Renal pelvis (tissue), 12 donors: ENCODE measurements at places on chromosomes 5 and 9.

DNA sequence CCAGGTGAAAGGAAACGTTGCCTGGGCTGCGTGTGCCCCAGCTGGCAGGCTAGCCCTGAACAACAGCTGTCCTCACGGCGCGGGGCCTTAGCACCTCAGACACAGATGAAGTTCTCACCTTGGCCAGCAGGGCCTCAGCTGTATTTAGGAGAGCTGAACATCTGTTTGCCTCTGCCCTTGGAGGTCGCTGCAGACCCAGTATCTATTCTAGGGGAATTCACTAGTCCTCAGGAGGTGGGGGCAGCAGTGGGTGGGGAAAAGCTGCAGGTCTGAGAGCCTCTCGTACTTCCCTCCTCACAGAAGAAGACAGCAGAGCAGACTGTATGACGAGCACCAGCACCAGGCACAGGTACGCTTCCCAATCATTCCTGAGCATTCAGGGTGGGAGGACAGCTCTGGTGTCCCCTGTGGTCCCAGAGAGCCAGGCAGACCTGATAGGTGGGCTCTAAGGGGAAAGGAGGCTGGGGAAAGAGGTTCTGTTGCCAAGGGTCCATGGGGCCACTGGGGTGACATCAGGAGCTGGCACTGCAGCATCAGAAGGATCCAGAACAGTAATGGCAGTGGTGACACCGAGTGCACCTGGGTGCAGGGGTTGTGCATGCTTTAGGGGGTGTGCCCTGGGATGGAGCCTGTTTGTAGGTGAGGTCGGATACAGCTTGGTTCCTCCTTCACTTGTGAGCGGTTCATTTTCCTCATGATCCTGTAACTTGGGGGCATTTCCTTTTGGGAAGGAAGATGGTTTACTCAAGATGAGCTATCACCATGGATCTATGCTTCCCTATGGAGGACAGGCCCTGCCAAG lies 13.8 kb downstream of the CD74 start:
- DNase-seq: no peak

- no peak for DNase-seq
These were observed 19.1 kb upstream of the JADE2 start for GRCh38 chr5:134506054-134507039.

DNA sequence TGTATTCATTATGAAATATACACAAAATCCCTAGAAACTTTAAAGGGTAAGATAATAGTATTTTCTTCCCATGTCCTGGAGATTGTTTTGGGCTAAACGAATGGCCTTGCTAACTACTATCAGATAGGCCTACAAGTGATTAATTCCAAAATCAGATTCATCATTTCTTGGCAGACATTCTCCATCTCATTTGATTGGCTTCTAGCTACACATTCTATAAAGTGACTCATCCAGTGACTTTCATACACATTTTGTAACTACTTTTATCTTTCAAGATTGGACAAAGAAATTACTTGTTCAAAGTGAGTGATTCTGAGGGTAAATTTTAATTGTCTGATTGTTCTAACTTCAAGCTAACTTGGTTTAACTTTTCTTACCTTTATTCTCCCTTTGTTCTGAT lies 93.3 kb downstream of the RAPGEF6 start:
- no peak for DNase-seq

GRCh38 chr5:5432020-5432707 lies 9.7 kb downstream of the ICE1 start:
- no peak for DNase-seq

- DNase-seq: no peak
These were observed 70.7 kb upstream of the PPP1R2B start for GRCh38 chr5:156779436-156779835.

DNA sequence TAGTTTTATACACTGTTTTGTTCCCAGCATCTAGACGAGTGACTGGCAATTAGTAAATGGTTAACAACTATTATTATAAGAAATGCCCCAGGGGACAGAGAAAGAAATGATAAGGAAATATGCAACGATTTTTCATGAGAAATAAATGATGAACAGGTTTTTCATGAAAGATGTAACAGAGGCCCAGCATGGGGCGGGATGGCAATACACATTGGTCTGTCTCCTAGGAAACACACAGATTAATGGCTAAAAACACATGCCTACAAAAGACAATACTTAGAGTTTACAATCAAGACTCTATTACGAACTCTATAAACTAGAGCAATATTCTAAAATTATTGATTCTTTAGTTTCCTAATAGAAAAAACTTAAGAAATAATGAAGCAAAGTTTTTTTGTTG lies 441.5 kb upstream of the CDH9 start:
- no peak for DNase-seq

- DNase-seq: no peak
These were observed 39.3 kb downstream of the SPARC start for GRCh38 chr5:151647320-151647861.

DNA sequence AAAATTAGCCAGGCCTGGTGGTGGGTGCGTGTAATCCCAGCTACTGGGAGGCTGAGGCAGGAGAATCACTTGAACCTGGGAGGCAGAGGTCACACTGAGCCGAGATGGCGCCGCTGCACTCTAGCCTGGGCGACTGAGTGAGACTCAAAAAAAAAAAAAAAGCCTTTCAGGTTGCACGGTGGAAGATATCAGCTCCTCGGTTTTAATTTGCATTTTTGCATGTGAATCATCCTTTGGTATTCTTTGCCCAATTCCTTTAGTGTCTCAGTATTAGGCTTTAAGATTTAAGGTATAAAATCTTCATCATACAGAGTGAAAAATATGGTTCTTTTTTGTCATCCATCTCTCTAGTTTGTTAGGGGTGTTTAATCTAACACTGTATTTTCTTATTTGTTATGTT lies 173.6 kb upstream of the S1PR3 start:
- DNase-seq: no peak

DNA sequence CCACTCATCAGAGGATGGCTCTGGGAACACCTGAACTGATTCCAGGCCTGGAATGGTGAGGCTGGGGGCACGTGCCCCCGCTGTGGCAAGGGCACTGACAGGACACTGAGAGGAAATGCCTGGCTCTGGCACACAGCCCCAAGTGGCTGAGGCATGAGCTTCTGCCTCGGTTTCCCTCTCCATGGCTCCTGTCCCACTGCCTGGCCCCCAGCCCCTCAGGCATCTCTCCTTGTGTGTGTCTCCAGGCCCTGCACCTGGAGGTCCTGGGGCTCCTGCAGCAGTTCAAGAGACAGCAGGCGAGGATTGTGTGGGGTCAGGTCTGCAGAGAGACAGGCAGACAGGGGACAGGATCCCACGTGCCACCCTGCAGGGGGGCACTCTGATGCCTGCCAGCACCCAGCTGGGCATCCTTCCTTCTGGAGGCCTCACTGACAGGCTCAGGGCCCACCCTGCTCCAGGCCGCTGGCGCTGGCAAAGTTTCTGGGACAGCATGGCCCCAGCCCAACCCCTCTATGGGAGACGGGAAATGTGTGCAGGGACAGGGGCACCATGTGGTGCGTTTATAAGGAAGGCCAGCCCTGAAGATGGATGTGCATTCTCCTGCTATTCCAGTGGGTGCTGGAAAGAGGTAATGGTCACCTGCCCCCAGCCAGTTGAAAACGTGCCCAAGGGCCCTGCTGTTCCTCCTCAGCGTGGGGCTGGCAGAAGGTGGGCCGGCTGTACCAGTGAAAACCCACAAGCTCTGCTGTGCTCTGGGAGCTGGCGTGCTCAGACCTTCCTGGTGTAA lies 66.0 kb downstream of the RASGEF1C start:
- DNase-seq: no peak

GRCh38 chr5:119336262-119336661 lies 19.6 kb upstream of the TNFAIP8 start:
- no peak for DNase-seq

DNA sequence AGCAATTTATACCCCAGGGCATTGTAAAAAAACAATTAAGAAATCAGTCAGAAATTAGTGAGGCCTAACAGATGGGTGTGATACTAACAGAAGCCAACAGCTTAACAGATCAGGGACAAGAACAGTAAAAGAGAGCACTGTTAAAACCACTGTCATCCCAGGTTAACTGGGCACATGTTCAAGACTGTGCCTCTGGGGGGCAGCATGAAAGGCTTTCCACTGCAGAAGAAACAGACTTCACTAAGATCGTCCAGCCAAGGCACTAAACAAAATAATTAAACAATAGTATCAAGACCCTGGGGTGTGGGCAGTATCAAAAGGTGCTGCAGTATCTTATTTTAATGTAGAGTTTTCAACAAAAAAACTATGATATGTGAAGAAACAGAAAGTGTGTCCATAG lies 43.5 kb downstream of the FBN2 start:
- DNase-seq: no peak

DNA sequence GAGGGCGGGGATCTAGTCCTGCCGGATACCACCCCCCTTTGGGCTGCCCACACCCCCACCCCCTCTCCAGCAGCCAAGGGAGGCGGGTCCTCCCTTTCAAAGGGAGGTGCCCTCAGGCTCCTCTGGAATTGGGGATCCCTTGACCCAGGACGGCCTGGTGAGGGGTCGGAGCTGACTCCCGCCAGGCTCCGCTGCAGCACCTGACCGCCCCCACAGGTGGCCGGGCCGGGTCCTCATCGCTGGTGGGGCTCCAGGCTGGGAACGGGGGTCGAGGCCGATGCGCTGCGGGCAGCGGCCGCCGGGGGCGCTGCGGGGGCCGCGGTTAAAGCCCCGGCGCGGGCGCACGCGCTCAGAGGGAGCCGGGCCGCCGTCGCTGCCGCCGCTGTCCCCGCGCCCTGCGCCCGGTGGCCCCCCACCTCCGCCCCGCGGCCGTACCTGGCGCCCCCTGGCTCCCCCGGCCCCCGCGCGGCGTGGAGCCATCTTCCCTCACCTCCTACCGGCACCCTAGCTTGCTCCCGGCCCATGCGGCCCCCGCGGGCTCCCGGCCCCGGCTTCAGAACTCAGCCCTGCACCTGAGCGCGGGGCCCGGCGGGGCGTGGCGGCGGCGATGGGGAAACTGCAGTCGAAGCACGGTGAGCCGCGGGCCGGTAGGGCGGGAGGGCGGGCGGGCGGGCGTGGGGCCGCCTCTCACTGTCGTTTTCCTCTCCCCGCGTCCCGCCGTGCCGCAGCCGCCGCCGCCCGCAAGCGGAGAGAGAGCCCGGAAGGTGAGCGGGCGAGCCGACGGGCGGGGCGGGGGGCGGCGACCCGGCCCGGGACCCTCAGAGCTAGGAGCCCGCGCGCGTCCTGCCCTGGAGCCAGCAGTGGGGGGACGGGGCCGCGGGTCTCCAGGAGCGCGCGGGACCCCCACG lies at the start of gene NKD2:
Gene NKD2 (plus strand): TSS at position 352 of the 908 bp plus-strand sequence. CDS start 256 bp downstream, at position 608.
- DNase-seq: no peak

DNA sequence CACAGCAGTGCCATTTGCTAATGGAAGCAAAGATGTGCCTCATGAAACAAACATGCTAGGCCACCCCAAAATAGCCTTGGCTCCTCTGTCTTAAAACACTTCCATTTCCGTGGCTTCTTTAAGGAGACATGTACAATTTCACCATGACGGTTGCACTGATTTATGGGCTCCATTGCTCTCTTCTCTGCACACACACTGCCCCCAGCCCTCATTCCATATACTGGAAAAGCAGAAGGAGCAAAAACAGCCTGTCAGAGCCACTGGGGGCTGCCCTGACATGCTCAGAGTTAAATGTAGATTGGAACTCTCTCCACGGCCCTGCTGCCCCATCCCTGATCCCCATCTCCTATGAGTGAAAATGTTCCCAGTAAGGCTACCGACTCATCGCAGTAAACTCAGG lies 114.8 kb downstream of the ROR2 start:
- no peak for DNase-seq

- DNase-seq: no peak
These were observed 744 bp downstream of the OTULIN start for GRCh38 chr5:14665101-14665822.

- no peak for DNase-seq
These were observed 81.0 kb downstream of the MRPL36 start for GRCh38 chr5:1718669-1719068.

DNA sequence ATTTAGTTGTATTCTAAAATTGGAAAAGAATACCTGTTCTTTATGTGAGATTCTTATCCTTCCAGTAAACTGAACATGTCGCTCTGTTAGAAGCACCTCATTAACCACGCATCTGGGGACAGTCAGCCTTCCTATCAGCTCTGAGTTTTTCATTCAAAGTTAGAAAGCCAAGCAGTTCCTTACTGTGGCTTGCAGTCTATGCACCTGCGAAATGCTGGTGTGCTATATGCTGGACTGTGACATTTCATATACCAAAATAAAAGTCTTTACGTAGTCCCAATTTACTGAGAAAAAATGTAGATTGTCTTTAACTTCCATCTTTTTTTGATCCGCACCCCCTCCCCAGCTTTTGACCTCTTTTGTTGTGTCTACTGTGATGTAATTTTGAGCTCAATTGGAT lies 4.3 kb downstream of the ANP32B start:
- no peak for DNase-seq

- DNase-seq: no peak
These were observed 694.5 kb upstream of the RIOK2 start for GRCh38 chr5:97877588-97877987.

- no peak for DNase-seq
These were observed 14.4 kb upstream of the GADD45G start for GRCh38 chr9:89590415-89590814.

DNA sequence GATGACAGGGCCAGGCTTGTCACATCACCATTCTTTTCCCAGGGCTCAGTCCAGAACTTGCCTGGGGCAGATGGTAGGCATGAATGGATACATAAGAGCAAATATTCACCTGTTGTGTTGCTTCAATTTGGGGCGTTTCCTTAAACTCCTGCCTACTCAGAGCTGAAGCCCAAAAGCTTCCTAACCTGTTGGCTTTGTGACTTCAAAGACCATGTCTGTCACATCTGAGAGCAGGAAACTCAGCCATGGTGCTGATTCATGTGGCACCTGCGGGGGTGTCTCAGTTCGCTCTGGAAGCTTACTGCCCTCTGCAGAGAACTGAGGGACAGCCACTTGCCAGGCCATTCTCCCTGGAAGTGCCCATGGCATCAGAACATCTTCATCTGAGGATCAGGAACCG lies 246.6 kb downstream of the HSPA4 start:
- no peak for DNase-seq

DNA sequence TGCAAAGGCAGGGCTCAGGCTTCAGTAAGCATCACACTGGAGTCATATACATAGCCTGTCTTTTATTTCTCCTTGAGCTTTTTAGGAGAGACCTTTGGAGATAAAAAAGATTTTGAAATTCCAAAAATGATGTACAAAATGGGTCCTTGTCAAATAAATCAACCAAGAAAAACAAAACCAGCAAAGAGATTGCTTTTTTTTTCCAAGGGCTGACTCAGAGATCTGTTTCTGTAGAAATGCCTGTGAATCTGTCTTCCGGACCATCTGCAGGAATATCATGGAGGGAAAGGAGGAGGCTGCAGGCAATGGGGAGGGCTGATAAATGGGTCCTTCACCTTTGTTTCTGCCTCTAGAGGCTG lies 77.4 kb downstream of the SLIT3 start:
- DNase-seq: no peak

- DNase-seq: no peak
These were observed 172.6 kb upstream of the KIF2A start for GRCh38 chr5:62133426-62133825.

GRCh38 chr5:68444833-68445232 lies 229.3 kb downstream of the PIK3R1 start:
- DNase-seq: no peak
